ENCODE measurements at places on chromosomes 7 and 10.

- no peaks in the 10 kb centered on the region for H3K36me3 ChIP-seq
- no peaks in the 10 kb centered on the region for H3K4me1 ChIP-seq
- H3K27me3 ChIP-seq, result no peaks in the 10 kb centered on the region
- no peak for DNase-seq
- no peak overlapping the region for H3K27ac ChIP-seq
- H3K4me3 ChIP-seq, result no peak overlapping the region
Measured at GRCh38 chr10:114308531-114309363, 69.7 kb downstream of the VWA2 start.

DNA sequence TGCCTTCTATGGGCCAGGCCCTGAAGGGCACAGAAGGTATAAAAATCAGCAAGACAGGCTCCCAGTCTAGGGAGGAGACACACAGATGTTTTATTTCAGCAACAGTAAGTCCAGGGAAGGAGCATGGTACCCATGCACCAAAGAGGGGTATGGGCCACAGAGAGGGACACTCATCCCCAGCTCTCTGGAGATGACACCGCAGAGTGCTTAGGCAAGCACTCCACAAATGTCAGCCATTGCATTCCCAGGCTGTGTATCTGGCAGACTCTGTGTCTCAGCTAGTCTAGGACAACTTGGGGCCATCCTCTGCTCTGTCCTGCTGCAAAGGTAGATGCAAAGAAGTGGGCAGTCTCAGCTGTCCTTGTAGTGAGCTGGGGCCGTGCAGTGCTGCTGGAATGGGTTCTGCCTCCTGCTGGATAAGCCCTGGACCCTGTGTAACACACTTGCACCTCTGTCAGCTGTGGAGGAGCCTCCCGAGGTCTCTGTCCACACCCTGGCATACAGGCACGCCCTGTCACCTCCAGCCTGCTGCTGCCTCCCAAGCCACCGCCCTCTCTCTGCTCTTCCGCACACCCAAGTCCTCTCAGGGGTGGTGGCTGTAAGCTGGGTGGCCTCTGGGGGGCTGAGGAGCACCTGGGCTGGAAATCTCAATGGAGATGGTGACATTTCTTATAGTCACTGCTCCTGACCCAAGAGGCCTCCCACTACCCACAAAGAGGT is 57.6 kb downstream of the VOPP1 start:
- H3K4me3 ChIP-seq, result no peak overlapping the region
- no peak overlapping the region for H3K27ac ChIP-seq
- DNase-seq, result no peak
- H3K27me3 ChIP-seq, result no peaks in the 10 kb centered on the region

DNA sequence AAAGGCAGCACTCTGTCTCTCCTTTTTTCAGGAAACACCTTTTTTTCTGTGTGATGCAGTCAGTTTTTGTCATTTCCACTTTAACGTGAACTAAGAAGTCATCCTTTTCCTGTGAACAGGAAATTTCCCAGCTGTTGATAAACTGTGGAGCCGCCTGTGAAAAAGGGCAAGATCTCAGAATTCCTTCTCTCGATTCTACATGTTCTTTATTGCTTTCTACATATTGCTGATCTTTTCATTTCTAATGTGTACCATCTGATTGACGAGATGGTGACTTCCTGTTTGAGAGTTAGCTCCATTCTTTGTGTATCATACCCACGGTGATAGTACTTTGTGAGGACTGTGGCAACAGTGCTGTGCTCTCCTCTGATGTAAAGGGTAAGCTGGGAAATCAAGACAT is 50.4 kb downstream of the ADD3 start:
- no peak for DNase-seq
- H3K4me3 ChIP-seq, result no peak overlapping the region
- H3K27ac ChIP-seq, result no peak overlapping the region

- no peak overlapping the region for H3K27ac ChIP-seq
- no peak overlapping the region for H3K4me3 ChIP-seq
- H3K4me1 ChIP-seq, result no peaks in the 10 kb centered on the region
- H3K27me3 ChIP-seq, result no peaks in the 10 kb centered on the region
Measured at GRCh38 chr10:107440741-107441140, 276.2 kb upstream of the SORCS1 start.

- no peak overlapping the region for H3K27ac ChIP-seq
- H3K4me3 ChIP-seq, result no peak overlapping the region
- no peaks in the 10 kb centered on the region for H3K27me3 ChIP-seq
- H3K36me3 ChIP-seq, result no peaks in the 10 kb centered on the region
- DNase-seq, result no peak
- no peaks in the 10 kb centered on the region for H3K4me1 ChIP-seq
Measured at GRCh38 chr10:30093303-30093950, 34.0 kb upstream of the JCAD start.
